HEK293T (cell line): ENCODE measurements at places on chromosomes 4 and X.

DNA sequence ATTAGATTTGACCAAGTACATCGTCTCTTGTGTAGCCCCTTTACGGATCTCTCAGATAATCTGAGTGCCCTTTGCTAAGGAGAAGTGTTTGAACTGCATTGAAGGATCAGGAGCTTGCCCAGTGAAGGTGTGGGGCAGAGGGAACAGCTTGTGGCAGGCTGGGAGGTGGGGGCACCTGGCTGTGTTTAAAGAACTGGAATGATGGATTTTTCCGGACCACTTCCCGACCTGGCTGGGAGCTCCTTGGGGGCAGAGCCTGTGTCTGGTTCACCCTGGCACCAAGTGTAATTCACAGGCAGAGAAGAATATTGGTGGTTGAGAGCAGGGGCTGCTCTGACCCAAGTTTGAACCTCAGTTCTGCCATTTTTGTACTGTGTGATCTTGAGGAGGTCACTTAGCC, 18.5 kb downstream of the TBC1D14 start:
- no peak for DNase-seq

DNA sequence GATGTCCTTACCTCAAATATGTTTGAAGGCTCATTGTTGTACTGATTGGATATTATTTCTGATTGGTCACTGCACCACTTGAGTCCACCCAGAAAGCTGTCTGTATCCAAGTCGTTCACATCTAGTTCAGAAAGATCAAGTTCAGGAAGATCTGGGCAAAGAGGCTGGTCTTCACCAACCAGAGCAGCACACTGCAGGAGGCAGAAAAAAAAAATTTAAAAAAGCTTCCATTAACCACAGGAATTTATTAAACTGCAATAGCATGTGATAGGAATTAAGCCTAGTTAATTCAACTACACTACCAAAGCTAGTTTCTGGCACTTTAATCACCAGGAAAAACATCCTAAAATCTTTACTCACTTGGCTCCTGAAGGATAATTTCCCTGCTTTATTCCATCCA, 5.1 kb downstream of the PPARGC1A start:
- DNase-seq: no peak

DNA sequence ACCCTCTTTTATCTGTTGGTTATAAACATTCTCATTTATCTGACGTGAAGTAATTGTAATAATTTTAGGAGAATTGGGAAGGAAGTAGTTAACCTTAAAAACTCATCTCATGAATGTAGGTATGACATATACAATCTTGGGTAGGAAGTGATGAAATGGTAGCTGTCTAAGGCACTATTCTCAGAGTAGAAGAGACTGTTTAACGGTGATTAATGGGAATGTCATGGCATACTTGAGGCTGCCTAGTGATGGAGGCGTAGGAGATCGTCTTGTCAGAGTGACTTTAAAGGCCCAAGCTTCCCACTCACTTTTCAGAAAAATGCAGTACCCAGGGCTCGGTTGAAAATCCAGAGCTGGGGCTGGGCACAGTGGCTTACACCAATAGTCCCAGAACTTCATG, 19.4 kb upstream of the AGA start:
- no peak for DNase-seq

DNA sequence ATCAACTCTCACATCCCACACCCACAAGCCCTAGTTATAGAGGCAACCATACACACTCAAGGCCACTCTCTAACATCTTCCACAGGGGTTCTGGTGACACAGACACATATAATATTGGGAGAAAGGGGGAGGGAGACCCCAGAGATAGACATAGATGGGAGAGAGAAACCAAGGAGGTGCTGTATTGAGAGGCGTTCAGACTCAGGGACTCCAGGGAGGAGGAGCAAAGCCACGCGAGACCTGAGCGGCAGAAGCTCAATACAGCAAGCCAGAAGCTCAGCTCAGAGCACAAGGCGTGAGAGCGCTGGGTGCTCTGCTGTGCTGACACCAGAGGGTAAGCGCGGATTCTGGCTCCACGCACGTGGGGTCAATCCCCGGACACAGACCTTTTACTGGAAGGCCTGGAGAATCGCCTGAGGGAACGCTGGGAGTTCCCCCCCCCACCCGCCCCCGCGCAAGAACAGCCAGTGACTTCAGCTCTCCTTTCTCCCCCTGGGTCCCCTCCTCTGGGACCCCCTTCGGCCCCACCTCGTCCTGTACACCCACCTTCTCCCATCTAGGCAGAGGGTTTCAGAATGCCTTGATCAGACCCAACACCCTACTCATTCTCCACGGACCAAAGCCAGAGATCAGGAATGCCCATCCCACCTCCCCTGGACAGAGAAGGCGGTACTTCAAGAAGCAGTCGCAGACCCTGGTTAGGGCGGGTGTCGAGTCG, 8.7 kb downstream of the MSX1 start:
- no peak for DNase-seq

GRCh38 chr4:120830204-120830603, 92.3 kb downstream of the PRDM5 start:
- DNase-seq: no peak

DNA sequence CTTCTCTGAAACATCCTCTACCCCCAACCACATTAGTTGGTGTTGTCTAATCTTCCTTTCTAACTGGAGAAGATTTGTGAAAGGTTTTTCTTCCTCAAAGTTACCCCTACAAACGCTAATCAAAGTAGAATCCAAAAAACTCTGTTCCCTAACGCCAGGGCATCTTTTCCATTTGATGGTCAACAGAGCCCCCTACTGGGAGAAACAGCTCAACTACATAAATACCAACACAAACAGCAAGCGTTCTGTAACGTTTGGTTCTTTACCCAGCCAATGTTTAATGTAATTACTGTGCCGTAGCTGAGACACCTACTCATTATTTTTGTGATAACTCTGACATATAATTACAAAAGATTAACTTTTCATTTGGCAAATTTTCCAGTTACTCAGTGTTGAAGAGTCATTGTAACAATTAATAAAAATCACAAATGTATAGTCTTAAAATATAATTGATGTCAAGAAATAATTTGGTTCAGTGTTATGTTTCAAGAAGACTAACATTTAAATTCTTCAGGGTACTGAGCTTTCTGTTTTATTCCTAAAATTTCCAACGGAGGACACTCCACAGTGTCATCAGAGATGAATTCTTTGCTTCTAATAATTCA, 94.9 kb upstream of the TBC1D9 start:
- DNase-seq: peak; percentile 66

DNA sequence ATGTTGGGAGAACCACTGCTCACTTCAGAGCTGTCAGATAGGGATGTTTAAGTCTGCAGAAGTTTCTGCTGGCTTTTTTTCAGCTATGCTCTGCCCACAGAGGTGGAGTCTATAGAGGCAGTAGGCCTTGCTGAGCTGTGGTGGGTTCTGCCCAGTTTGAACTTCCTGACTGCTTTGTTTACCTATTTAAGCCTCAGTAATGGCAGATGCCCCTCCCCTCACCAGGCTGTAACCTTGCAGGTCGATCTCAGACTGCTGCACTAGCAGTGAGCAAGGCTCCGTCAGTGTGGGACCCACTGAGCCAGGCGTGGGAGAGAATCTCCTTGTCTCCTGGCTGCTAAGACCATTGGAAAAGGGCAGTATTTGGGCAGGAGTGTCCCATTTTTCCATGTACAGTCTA, 36.8 kb downstream of the AFM start:
- no peak for DNase-seq

DNA sequence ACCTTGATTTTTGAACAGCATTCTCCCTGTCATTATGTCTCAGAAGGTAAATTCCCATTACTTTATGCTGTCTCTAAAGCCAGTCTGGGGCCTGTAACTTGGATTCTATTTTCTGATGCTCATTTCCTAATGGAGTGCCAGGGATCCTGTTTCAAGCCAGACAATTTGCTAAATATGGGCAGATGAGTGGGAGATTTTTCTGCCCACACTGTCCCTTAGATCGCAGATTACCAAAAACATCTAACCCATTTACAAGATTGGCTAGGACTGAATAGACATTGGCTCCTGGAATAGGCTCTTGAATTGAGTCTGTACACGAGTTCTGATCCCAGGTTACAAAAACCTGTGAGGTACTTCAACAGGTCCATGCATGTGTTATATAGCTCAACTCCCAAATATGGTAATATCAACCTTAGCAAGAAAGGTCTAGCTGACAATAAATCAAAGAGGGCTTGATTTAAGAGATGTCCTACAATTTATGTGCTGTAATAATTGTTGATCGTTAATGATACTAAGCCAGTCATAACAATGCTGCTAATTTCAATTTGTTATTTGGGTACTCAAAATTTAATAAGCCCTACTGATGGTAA, 5.7 kb downstream of the GPC3 start:
- no peak for DNase-seq

DNA sequence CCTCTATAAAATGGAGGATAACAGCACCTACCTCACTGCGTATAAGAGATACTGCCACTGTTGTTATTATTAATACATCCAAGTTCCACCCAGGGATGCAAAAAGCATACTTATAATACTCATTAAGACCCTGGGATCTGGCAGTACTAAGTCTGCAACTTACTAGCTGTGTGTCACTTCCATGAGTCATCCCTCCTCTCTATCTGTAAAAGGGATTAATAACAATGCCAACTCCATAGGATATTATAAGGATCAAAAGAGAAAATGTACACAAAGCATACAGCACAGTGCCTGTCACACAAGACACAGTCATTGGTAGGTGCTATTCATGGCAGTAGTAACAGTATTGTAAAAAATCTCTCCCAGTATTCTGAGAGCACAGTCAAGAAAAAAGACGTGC, 216.7 kb downstream of the HS6ST2 start:
- no peak for DNase-seq

GRCh38 chrX:63282828-63283227, 68.3 kb downstream of the SPIN4 start:
- no peak for DNase-seq

DNA sequence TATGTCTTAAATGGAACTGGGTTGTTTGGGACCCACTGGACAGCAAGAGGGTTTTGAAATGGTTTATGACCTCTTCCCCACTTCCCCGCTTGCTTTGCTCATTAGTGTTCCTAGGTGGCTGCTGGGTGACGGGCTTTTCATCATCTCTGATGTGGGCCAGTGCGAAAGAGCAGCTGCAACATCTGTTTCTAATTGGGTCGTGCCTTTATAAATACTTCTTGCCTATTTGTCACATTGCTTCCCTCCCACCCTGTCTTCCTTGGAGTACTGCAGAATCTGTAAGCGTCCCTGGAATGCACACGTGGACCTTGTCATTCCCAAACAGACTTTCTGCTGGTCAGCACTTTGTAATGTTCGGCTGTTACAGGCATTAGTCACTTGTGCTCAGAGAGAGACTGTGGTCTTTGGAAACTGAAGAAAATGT, 35.2 kb downstream of the SEPTIN11 start:
- no peak for DNase-seq

DNA sequence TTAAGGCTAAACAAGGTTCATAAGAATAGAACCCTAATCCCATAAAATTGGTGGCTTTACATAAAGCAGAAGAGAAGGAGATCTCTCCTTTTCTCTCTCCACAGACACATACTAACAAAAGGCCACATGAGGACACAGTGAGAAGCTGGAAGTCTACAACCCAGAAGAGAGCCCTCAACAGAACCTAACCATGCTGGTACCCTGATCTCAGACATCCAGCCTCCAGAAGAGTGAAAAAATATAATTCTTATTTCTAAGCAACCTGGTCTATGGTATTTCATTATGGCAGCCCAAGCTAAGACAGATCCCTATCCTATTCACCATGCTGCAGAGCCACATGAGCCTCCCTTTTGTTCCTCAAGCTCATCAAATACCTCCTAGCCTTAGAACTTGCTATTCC, 195.5 kb downstream of the ANTXR2 start:
- no peak for DNase-seq

GRCh38 chrX:16445166-16445752, 204.7 kb upstream of the S100G start:
- peak; percentile 52 for DNase-seq

GRCh38 chr4:36753048-36753447, 471.6 kb downstream of the DTHD1 start:
- DNase-seq: no peak

GRCh38 chr4:152850377-152850776, 70.6 kb downstream of the ARFIP1 start:
- DNase-seq: no peak
